ENCODE measurements at places on chromosomes 5 and 9.
A peak's percentile ranks its signal among the peaks of the same experiment; 100 is the strongest.

DNA sequence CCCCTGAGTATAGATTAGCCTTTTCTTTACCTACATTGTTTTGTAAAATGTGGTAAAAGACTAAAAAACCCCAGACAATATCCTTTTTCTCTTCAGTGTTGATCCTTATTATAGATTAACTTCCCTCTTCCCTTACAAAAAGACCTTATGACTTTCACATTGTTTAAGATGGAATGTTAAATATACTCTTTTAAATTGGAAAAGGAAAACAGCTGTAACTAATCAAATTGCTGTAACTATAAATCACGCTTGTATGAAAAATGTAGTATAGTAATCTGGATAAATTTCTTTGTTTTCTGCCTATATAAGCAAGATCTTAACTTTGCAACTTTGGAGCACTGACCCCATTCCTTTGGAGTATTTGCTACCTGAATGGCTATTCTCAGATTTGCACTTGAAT lies 383.1 kb downstream of the FAM170A start:
- no peak for DNase-seq

DNA sequence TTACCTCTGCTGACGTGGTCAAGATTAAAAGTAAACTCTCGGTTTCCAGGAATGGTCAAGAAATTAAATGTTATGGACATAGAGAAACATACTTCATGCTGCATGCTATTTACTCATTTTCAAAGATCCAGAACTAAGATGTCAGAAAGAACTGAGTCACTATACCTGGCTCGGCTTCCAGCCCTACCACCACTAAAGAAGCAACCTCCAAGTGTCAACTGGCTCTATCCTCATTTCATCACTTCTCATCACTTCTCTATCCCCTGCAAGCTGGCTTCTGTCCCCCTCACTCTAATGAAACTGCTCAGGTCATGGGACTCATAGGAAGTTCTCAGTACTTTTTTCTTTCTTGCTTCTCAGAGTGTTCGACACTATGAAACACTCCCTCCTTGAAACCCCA lies 116.2 kb downstream of the CDK5RAP2 start:
- no peak for DNase-seq

DNA sequence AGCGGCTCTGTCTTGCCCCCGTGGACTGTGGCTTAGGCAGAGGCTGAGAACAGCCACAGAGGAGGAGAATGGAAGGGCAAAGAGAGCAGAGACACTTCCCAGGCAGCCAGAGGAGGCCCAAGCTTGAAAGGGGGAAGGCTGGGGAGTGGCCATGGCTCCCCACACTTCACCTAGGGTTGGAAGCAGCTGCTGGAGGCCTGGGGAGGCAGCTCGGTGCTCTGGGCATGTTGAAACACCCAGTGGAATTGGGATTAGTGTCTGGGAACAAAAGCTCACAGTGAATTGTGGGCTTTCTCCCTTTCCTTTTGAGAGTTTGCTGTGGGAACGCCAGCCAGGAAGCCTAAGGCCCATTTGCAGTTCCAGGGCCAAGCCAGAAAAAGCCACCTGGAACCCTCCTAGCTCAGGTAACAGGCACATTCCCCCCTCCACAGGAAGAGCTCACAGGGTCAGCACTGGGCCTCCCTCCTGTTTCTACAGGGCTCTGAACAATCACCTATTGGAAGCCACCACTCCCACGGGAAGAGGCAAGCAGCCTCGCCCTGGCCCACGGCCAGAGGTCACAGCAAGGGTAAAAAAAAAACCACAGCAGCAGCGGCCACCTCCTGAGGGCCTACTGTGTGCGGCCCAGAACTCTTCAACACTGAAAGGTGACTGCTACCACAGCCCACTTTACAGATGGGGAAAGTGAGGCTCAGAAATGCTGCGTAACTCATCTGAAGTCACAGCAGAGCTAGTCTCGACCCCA lies 20.2 kb downstream of the EEIG1 start:
- DNase-seq = no peak

DNA sequence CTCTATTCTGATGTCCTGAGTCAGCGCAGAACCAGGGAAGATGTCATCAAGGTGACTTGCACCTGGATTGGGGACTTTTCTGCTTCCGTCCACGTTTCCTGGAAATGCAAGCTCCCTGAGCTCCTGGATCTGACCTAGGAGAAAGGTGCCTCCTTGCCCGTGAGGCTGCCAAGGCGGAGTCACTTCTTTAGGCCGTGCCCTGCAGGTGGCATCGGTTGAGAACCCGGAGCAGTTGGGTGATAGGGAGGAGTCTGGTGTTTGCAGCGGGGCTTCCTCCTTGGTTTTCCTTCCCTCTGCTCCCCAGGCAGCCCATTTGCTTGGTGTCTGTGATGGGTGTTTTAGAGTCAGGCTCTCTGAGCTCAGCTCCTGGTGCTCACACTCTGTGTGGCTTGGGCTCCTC lies 15.2 kb downstream of the NANS start:
- DNase-seq = no peak

DNA sequence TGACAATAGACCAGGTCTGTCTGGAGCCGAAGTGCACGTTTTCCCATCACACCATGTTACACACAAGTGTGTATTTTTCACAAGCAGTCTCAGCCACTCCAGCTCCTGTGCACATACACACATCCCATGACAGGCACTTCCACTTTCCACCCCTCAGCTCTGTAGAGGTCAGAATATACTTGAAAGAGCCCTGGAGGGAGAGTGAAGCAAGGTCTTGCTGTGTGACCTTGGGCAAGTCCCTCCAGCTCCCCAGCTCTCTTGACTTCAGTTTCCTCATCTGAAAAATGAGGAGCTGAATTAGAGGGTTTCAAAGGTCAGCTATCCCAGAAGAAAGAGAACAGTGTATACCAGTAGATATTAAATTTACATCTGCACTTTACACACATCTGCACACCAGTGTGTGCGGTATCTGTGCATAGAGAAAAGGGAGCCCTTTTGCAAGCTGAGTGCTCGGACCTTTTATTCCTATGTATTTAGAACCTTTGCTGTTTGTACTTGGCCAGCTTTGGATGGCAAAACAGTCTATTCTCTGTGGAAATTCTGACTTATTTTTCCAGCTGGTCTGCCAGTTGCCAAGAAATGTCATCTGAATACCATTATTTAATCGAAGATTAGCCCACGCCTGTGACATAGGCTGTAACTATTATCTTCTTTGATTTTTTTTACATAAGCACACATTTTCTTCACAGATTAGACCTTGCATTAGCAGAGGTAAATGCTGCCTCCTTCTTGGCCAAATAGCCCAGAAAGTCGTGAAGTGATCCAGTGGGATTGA lies 528.0 kb downstream of the BNC2 start:
- DNase-seq = no peak

DNA sequence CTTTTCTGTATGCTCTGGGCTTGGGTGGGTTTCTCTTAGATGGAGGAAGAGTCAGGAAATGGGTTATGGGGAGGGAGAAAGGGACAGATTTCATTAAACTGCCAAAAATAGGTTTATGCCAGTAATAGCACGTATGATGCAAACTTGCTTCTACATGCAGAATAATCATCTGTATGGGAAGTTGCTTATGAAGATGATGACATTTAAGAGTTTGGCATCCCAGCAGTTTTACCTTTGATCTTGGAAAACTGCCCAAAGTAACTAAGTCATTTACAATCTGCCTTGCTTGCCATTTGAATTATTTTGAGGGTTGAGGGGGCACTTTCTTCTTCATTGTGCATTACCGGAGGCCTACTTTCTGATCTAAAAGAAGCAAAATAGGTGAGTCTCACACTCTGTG lies 282.9 kb upstream of the ANKRD55 start:
- no peak for DNase-seq

GRCh38 chr5:134905246-134905996 lies 490 bp downstream of the PCBD2 start:
- DNase-seq = peak; percentile 76

DNA sequence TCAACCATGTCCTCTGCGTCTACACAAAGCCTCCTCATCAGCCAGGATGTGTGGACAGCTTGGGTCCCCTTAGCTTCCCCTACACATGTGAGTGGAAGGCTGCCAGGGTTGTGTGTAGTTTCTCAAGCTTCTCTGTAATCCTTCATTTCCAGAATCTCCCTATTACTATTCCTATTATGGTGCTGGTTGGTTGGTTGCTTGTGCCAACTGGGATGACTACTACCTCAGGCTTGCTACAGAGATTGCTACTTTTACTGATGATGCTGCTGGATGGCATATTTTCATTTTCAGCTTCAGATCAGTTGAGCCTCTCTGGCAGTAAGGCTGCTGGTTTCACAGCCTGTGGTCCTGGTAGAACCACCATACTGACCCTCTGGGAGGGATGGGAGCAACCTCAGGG lies 39.9 kb downstream of the ATG10 start:
- DNase-seq = peak; percentile 31

DNA sequence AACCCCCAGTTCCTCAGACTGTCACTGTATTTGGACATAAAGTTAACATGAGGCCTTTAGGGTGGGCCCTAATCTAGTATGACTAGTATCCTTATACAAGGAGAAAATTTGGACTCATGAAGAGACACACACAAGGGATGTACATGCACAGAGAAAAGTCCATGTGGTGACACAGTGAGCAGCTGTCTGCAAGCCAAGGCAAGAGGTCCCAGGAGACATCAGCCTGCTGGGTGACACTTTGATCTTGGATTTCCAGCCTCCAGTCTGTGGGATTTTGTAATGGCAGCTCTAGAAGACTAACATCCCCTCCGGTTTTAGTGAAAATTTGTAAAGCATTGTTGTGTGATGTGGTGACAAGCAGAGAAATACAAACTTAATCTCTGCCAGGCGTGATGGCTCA lies 66.1 kb downstream of the RAI14 start:
- DNase-seq = no peak

DNA sequence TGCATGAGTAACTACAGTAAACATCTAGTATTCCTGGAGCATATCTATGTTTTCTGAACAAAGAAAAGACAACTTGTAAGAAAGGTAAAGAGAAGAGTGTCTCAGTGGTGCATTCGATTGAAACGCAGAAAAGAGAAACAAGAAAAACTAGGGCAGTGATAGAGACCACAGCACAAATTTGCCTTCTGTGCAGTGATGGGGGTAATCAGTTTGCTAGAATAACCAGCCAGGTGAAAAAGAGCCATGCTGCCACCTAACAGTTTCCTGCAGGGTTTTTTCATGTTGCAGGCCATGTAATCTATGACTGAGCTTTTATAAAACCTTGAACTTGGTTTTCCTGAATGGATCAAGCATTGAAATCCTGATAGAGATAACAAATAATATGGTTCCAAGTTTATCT lies 198.4 kb upstream of the MEF2C start:
- DNase-seq = no peak

GRCh38 chr9:70117835-70118319 lies 74.2 kb downstream of the MAMDC2 start:
- DNase-seq = peak; percentile 87

DNA sequence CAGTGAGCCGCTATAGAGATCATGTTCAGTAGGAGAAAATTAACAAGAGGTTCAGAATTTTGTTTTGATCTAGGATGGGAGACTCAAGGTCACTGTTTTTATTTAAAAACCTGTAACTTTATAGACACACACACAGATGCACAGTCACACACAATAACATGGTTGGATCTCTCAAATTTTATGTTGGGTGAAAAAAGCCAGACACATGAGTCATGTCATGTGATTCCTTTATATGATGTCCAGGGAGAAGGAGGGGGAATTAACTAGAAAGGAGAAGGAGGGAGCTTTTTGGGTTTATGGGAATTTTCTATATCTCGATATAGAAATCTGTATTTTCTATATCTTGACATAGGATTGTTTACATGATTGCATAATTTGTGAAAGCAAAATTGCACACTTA lies 17.1 kb downstream of the C6 start:
- DNase-seq = no peak

- no peak for DNase-seq
These were observed 416.9 kb downstream of the RAB3C start for GRCh38 chr5:58999804-59000203.

GRCh38 chr5:152332716-152333460 lies 72.2 kb downstream of the NMUR2 start:
- no peak for DNase-seq

GRCh38 chr9:134689321-134690181 lies 47.9 kb downstream of the COL5A1 start:
- DNase-seq = peak; percentile 36

GRCh38 chr5:41598011-41598410 lies 87.6 kb upstream of the PLCXD3 start:
- no peak for DNase-seq

DNA sequence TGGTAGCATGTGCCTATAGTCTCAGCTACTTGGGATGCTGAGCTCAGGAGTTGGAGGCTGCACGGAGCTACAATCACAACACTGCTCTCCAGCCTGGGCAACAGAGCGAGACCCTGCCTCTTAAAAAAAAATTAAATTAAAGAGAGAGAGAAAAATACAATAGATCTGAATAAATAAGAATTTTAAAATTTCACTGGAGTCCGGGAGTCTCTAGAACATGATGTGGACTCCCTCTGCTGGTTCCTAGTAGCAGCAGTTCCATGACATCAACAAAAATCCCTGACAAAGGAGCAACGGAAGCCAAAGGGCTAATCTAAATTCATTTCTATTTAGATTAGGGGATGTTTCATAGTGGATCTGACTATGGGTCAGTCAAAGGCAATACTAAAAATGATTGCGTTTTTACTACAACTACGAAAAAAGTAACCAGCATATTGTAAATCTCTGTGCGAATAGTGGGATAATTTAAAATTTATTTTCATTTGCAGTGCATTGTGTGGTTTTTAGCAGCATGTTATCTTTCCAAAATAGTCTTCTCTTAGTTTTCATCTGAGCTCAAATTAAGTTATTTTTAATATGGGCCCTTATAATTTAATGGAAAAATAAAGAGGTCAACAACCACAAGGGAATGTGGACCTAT lies 6.7 kb downstream of the INIP start:
- peak; percentile 41 for DNase-seq

DNA sequence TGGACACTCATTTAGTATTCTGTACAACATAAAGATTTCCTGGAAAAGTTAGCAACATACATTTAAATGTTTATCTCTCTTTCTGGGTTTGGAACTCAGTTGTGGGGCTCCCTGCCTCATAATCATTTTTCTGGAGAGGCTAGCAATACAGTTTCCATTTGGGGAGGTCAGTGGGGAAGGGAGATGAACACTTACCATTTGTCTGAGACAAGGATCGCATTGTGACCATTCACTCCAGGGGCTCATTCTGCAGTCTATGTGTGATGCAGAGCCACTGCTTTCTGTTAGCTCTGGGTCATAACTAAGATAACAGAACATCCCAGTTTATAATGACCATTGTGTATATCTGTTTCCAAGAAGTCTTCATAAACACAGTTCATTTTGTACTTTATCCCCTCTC lies 22.4 kb downstream of the C9 start:
- no peak for DNase-seq

DNA sequence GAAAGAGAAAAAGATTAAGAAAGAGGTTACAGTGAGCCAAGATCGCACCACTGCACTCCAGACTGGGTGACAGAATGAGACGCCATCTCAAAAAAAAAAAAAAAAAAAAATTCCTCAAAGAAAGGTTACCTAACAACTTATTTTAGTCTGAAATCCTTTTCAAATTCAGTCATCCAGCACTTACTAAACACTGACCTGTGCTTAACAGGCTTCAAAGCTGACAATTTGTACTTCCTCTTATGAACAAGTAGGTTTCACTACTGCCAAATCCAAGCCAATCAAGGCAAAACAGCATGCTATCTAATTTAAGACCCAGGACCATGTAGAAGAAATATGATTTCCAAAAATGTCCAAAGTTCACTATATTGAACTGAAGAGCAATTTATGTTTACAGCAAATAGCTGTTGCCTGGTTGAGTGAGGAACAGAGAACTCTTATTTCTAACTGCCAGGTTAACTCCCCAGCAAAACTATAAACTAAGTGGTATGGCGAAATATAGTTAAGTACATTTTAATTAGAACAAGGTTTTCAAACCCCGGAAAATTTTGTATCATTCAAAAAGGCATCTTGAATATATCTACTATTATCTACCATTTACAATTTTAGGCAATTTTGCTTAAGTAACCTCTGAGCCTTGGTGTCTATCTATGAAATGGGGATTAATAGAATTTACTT lies 13.4 kb downstream of the PWWP2A start:
- no peak for DNase-seq

Data from fibroblast of skin of right biceps (primary cell).